Gastrocnemius medialis (tissue), 4 donors: ENCODE measurements at places on chromosomes 12 and 14. TPM values are rescaled to one million over a fixed set of nuclear protein-coding genes. Genes with fewer than 3 reads are reported as not detected.
A peak's percentile ranks its signal among the peaks of the same experiment; 100 is the strongest.

DNA sequence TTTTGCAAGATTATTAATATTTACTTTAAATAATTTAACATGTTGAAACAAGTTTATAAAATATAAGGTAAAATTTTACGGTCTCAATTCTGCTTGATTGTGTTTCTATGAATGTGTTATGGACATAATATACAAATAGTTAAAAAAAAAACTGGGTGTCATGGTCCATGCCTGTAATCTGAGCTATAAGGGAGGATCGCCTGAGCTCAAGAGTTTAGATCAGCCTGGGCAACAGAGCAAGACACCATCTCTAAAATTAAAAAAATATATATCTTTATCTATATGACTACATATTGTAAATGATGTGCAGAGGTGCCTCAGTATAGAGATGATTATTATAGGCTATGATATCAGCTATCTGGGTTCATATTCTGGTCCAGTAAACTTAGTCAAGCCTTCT is 9.9 kb downstream of the PAPOLA start:
- DNase-seq = no peak

DNA sequence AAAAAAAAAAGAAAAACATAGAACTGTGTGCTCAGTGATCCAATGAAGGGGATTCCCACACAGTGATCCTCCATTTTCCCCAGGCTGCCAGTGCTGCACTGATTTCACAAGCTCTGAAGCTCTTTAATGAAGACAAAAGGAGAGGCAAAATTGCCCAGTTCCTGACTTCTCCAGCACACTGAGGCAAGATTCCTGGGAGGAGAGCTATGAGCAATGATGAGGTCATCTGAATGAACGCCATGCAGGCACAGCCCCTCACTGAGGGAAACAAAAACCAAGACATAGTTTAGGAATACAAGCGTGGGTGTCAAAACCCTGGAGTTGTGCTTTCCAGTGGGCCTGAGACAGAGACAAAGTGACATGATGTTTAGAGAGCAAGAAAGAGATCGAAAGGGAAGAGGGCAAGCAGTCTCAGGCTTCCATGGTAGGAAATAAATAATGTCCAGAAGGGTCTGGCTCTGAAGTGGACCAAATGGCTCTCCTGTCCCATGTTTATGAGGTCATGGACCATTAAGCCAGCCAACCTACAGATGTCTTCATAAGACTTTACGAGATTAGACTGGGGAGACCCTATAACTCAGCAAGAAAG is 40.9 kb upstream of the SMUG1 start:
- peak; percentile 44 for DNase-seq

DNA sequence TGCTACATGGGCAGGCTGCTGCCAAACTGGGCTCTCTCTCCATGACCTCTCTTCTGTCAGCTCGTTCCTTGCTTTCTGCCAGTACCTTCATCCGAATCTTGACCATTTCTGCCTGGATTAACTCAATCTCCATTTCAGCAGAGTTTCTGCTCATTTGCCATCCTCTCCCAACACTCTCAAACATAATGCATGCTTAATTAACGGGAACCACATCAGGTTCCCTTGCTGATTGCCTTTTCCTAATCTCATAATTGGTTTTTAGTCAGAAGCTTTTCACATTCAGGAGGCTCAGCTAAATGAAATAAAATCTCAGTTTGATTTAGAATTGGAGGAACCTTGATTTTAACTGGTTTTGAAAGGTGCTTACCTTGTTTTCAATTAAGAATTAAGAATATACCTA is 127.3 kb downstream of the SLC5A8 start:
- no peak for DNase-seq

GRCh38 chr12:14995583-14996425 is 23.0 kb downstream of the PDE6H start:
- DNase-seq = no peak

- no peak for DNase-seq
These were observed 95.3 kb downstream of the FGD4 start for GRCh38 chr12:32494656-32495055.

- DNase-seq = no peak
These were observed 86.3 kb upstream of the BCL2L14 start for GRCh38 chr12:11984417-11984816.

- no peak for DNase-seq
These were observed 618 bp upstream of the PGAM5 start for GRCh38 chr12:132710043-132710404.

GRCh38 chr12:92803903-92804302 is 101.1 kb downstream of the PLEKHG7 start:
- no peak for DNase-seq

- DNase-seq = no peak
These were observed 4.9 kb downstream of the ERGIC2 start for GRCh38 chr12:29376118-29376517.

GRCh38 chr14:37197421-37198272 is at the start of gene MIPOL1:
Gene MIPOL1, plus strand, starts transcription at chr14:37197937. Its CDS starts 49,952 bp downstream, at chr14:37247889.
- peak; percentile 59 for DNase-seq

Gene ERBB3
- total RNA-seq = 2.1 TPM

Gene PSMC6
- total RNA-seq = 158 TPM
